ENCODE measurements at places on chromosomes 7 and 10.

DNA sequence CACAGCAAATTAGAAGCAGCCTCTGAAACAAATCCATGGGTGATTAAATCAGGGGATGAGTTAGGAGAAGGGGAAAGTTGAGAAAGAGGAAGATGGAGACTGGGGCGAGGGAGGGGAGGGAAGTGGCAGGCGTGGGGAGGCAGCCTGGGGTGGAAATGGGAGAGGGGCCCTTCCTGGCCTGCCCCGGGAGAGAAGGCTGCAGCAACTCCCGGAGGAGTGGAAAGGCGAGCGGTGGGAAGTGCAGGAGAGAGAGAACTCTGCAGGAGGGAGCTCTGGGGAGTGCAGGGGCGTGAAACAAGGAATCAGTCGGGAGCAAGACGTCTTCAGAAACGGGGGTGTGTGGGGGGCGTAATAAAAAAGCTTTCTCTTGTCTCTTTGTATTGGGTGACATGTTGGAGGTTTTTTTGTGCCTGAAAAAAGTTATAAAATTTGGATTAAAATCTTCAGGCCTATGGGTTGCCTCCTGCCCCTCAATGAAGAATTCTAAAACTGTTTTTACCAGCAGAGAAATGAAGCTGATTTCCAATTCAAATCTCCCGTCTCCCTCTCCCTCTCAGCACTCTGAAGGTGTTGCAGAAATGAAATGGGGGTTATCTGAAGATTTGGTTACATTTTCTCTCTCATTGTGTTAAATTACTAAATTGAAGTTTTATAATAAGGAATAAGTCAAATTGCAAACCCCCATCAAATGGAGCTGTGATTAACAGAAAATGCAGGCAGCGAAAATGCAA, 4.7 kb upstream of the UNCX start:
- DNase-seq: no peak

DNA sequence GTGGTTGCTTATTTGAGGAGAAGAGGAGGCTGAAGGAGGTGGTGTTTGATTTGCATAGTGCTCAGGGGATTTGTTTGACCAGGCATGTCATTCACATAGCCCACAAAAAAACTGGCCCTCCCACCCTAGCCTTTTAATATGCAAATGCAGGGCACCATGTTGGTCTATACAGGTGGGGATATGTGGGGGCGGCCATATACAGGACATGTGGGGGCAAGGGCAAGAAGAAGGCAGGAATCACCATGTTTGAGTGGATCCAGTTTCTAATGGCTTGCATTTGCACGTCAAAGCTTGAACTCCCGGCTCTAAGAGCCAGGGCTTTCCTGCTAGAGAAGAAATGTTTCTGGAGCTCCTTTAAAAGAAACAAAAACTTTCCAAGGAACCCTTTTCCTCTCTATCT, 541.0 kb downstream of the ZWINT start:
- DNase-seq: no peak

GRCh38 chr7:120915314-120916105, 35.1 kb upstream of the ING3 start:
- DNase-seq: no peak

DNA sequence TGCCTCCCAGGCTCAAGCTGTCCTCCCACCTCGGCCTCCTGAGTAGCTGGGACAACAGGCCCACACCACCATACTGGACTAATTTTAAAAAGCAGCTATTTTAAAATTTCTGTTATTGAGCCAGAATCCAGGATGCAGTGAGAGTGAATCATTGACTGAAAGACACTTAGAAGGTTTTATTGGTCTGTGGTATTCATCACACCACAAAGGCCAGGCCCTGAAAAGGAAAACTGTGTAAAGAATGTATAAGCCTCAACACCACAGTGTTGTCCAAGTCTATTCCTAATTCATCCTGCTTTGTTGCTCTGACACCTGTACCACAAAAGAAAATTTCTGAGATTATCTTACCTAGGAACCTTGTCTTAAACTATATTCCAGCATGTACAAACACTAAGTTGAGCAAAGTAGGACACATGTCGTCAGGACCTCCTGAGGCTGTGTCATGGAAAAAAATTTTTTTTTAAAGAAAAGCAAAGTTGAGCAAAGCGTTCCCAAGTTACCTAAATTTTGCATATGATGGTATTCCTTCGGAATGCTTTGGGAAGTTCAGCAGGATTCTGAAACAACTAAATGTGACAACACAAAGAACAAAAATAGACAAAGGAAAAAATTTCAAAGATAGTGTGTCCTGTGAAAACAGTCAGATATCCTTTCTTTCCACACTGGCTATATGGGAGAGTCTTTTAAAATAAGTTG, 129.6 kb upstream of the MKLN1 start:
- no peak for DNase-seq

Data from NCI-H748 treated with DMSO at 0.1 percent for 48 hours (cell line).